ENCODE measurements at places on chromosomes 2 and 18.

- no peak for DNase-seq
Measured at GRCh38 chr2:45974056-45974455, 322.6 kb downstream of the PRKCE start.

GRCh38 chr18:54529444-54529843 is 61.6 kb upstream of the DYNAP start:
- no peak for DNase-seq

DNA sequence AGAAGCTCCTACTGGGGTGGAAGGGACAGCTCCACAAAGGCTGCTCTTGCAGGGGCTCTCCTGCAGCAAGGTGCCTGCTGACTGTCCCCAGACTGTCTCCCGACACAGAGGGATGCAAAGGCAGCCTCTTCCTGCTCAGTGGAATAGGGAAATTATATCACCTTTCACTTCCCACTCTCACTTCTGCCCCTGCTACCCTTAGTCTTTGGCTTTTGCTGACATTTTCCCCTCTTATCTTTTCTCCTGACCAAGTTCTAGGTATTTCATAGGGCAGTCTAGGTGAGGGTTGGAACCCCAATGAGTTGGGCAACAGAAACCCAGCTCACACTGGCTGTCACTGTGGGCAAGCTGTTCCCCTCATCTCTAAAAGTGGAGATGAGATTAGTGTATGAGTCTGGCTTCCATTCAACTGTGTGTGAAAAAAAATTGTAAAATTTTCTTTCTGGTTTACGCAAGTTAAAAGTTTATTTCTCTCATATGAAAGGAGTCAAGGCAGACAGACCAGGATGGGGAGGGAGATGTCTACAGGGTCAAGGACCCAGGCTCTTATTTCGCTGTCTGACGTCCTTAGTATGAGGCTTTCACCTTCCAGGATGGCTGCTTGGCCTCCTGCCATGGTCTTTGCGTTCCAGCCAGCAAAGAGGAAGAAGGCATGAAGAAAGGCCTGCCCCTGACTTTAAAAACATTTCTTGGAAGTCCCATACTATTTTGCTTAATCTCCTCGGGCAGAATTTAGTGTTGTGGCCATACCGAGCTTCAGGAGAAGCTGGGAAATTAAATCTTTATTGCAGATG is 7.5 kb upstream of the MOCOS start:
- DNase-seq = no peak

- no peak for DNase-seq
Measured at GRCh38 chr2:40439473-40439872, 12.4 kb downstream of the SLC8A1 start.

GRCh38 chr18:28281400-28281799 is 104.5 kb upstream of the CDH2 start:
- DNase-seq = no peak

DNA sequence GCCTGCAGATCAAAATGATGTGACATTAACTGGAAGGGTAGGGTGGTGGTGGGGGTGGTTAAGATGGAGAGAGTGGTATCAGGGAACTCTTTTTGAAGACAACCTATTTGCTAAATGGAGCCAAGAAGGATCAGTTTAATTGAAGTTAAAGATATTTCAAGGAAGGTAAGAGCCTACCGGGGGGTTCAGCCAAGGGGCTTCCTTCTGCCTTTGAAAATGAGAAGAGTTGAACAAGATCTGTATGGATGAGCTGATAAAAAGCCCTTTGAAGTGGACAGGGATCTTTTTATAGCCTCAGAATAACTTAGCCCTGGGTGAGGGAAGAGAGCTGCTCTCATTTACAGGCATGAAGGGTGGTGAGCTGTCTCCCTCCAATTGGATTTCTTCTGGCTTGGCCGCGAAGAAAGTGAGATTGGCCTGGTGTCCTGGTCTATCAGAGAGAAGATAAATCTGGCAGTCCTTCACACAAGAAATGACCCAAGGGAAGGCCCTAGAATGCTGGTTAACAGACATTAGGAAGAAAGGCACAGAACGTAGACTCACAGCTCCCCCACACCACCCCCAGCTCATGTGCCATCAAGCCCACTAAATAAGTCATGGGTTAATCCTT is 439.8 kb downstream of the TNS1 start:
- no peak for DNase-seq

DNA sequence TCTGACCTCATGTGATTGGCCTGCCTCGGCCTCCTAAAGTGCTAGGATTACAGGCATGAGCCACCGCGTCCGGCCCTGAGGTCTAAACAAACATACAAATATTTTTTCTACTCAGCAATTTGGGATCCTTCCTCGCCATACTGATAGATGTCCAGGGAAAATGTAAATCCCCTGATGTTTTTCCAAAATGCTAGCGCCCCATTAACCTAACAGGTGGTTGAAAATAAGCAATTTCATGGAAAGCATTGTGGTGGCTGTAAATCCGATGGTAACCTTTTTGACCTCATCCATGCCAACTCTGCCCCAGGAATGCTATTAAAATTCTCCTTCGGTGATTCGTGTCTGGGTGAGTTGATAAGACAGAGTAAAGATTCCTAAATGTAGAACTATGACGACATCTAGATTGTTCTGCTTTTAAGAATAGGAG is 19.3 kb downstream of the GEMIN6 start:
- DNase-seq = no peak

- DNase-seq = no peak
Measured at GRCh38 chr2:162257425-162257824, 14.2 kb upstream of the FAP start.

- no peak for DNase-seq
Measured at GRCh38 chr18:61556862-61557261, 223.6 kb downstream of the CDH20 start.

- DNase-seq = no peak
Measured at GRCh38 chr18:77130229-77131099, 2.1 kb downstream of the MBP start.

- no peak for DNase-seq
Measured at GRCh38 chr18:77736842-77737241, 487.2 kb downstream of the GALR1 start.

GRCh38 chr18:58937887-58938267 is 73.2 kb downstream of the ZNF532 start:
- DNase-seq = no peak

- no peak for DNase-seq
Measured at GRCh38 chr18:37242826-37243560, 322.6 kb downstream of the CELF4 start.

GRCh38 chr2:201452922-201453643 is 1.5 kb downstream of the STRADB start:
- DNase-seq = no peak

DNA sequence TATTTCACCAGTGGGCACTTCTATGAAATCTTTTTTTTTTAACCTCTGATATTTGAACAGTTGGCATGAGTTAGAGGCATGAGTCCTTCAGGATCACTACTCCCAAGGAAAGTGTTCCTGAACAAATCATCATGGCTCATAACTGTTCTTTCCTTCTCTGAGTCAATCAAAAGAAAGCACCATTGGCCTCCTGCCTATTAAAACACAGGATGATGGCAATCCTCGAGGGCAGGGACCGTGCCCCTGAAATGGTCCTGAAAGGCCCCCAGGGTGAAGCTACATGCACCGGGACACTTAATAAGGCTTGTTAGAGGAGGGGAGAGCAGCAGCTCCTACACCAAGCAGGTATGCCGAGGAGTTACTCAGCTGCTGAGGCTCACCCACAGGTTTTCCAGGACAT is 43.5 kb downstream of the SLC14A2 start:
- no peak for DNase-seq

- DNase-seq = no peak
Measured at GRCh38 chr2:86336675-86337243, 667 bp downstream of the REEP1 start.

- no peak for DNase-seq
Measured at GRCh38 chr2:145563741-145564615, 1044.1 kb upstream of the ZEB2 start.

DNA sequence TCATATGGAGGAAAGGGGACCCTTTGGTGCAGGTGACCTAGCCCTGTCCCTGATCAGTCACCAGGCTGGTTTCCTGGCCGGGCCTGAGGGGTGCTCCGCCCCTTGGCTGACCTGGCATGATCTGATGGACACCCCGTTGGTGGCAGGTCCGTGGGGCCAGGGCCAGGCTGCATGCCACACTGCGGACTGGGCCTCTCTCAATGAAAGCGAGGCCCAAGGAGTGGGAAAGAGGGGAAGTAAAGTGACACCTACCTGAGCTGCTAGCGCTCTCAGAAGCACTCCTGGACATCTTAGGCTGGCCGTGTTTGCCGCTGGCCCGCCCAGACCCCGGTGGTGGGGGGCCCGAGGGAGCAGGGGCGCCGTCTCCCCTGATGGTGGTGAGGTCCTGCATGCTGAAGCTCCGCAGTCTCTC is 33.1 kb downstream of the MRPL35 start:
- DNase-seq = no peak

GRCh38 chr18:27674411-27674810 is 489.3 kb upstream of the CHST9 start:
- DNase-seq = no peak

GRCh38 chr2:168054657-168055056 is 192.7 kb downstream of the STK39 start:
- DNase-seq = peak; percentile 4

GRCh38 chr2:221562226-221562625 is 9.9 kb downstream of the EPHA4 start:
- DNase-seq = no peak

- no peak for DNase-seq
Measured at GRCh38 chr2:120525056-120526046, 179.4 kb downstream of the INHBB start.

- no peak for DNase-seq
Measured at GRCh38 chr2:120958623-120959366, 223.1 kb downstream of the GLI2 start.

DNA sequence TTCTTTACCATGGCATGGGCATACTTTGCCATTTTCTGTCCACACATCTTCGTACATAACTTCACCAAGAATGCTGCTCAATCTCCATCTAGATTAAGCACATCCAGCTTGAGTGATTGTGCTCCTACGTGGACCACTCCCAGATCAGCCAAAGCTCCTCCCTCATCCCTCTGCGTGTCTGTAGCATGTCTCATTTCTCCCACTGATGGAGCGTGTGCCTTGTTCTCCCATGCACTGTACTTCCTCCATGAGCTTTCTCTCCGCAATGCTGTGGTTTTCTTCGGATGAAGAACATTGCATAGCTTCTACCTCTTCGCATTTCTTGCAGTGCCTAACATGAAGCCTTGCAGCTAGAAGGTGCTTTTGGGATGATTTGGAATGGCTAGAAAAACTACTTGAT is 13.5 kb downstream of the CCL20 start:
- DNase-seq = no peak

DNA sequence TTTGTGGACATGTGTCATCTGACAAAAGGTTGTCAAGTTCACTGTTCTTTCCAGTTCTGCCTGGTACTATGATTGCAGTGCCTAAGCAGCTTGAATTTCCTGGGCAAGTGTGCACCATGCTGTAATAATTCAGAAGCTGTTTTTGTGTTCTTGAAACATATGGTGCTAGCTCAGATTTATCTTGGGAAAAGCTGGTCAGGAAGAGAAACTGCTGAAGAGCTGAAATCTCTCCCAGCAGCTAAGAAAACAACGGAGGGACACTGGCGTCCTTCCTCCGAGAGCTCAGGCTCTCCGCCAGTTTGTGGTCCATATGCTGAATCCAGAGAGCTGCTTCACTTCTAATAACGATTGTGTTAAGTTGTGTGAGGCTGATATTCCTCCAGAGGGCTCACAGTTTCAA is 642.0 kb downstream of the DPP10 start:
- no peak for DNase-seq

GRCh38 chr2:68862889-68863288 is 8.3 kb downstream of the BMP10 start:
- DNase-seq = no peak

DNA sequence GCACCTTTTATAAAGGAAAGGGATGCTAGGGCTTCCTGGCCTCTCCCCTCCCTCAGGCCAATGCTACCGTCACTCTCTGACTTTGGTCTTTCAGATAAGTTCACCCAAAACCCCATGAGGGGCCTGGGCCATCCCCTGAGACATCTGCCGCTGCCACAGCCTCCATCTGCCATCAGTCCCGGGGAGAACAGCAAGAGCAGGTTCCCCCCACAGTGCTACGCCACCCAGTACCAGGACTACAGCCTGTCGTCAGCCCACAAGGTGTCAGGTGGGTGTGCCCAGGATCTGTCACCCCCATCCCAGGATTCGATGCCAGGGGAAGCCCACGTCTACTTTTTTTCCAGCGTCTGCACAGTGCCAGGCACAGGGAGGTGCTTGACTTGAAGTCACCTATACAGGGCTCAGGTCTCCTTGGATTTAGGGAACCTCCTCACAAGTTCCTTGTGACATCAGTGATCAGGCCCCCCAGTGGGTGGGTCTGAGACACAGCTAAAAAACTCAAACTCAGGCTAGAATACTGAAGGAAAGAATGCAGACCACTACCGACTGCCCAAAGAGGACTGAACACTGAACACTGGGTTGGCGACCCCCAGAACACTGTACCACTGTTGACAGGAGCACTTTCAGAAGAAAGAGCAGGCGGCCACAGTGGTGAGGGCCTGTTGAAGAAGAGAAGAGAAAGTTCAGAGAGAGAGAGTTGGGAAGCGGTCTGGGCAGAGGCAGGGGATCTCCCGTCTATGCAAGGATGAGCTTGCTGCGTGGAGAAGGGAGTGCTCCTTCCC is 85.3 kb downstream of the EPAS1 start:
- no peak for DNase-seq

- DNase-seq = no peak
Measured at GRCh38 chr2:225037415-225038230, 4.6 kb downstream of the DOCK10 start.

DNA sequence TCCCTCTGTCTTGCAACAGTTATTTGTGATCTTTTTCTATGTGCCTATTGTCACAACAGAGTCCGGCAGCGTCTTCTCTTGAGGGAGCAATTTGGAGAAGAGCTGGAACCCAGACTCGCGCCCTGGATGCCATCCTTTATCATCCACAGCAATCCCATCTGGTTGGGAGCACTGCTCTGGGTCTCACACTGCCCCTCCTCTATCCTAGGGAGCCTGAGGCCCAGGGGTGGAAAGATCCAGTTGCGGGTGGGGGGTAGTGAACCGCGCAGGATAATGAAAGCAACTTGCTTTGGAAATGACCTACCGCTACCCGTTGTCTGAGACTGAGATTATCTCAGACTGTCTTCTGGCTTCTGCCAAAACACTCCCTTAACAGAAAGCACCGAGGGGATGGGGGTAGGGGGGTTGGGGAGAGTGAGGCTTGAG is 713 bp downstream of the WBP1 start:
- DNase-seq = no peak

GRCh38 chr2:68044099-68044498 is 18.7 kb downstream of the C1D start:
- DNase-seq = no peak

GRCh38 chr2:53356291-53356905 is 411.2 kb upstream of the CHAC2 start:
- DNase-seq = no peak
